ENCODE measurements at places on chromosomes 2 and 18. TPM values are rescaled to one million over a fixed set of nuclear protein-coding genes. Genes with fewer than 3 reads are reported as not detected.

The PCARE gene
- total RNA-seq: not detected

The HOXD8 gene
- 15.5 TPM for total RNA-seq

The POTEC gene
- total RNA-seq: under 0.01 TPM

The NEB gene
- under 0.01 TPM for total RNA-seq
